ENCODE measurements at places on chromosomes 12 and 14. TPM values are rescaled to one million over a fixed set of nuclear protein-coding genes. Genes with fewer than 3 reads are reported as not detected.

- no peak for DNase-seq
These were observed 40.8 kb upstream of the DCD start for GRCh38 chr12:54689034-54689372.

NOVA1 gene
- polyA plus RNA-seq = 18.5 TPM

- no peak for DNase-seq
These were observed 552 bp downstream of the TAPBPL start for GRCh38 chr12:6452245-6452943.

GRCh38 chr12:109625131-109625559, 51.6 kb downstream of the MVK start:
- DNase-seq = no peak

DNA sequence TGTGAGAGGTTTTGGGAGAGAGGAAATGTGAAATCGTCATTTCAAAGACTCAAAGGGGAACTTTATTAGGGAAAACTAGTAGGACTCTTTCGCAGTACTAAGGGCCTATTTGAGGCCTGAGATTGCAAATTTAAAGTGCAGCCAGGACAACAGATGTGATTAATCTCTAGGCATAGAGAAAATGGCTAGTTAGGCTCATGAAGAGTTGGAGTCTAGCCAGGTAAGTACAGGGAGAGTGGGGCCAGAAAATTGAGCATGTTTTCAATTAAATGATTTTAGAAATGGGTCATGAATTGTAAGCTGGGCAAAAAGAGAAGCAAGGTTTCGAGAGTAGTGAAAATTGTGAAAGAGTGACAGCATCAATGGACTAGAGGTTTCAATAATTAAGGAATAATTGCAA, 91.9 kb upstream of the LMNTD1 start:
- DNase-seq = no peak

DNA sequence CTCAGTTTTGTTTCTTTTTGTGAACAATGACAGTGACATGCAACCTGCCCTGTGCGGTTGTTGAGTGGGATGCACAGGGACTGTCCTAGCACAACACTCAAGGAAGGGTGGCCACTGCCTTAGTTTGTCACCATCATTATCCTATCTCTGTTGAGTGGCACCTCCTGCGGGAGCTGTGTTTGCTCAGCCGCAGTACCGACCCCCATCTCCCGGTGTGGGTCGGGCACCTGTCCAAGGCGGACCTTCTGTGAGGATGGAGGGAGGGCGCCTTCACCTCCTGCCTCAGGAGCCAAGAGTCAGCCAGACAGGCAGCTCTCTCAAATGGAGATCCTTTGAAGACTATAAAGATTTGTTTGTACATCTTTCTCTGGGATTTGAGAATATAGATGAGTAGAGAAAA, 142.1 kb downstream of the TSPAN9 start:
- DNase-seq = no peak
